Activated CD4-positive, alpha-beta T cell treated with anti-CD3 and anti-CD28 coated beads for 4 hours (primary cell): ENCODE measurements at places on chromosomes 2 and 18.

GRCh38 chr18:48358868-48359267 is 50.3 kb downstream of the ZBTB7C start:
- no peak for DNase-seq

DNA sequence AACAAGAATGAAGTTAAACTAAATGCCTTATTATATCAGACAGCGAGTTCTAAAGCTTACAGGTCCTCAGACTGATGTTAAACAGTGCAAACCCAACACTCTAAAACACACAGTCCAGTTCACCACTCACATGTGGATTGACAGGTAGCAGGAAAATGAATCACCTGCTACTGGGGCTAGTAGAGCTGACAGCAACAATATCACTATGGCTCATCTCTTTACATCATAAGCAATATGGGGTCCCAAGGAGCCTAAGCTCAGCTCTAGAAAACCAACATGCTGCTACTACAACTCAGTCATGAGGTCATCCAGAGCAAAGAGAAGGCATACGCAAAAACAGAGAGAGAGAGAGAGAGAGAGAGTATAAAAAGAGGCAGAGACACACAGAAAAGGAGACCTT is 145.4 kb downstream of the NBAS start:
- no peak for DNase-seq

GRCh38 chr2:10242451-10242850 is 60.3 kb upstream of the HPCAL1 start:
- no peak for DNase-seq

DNA sequence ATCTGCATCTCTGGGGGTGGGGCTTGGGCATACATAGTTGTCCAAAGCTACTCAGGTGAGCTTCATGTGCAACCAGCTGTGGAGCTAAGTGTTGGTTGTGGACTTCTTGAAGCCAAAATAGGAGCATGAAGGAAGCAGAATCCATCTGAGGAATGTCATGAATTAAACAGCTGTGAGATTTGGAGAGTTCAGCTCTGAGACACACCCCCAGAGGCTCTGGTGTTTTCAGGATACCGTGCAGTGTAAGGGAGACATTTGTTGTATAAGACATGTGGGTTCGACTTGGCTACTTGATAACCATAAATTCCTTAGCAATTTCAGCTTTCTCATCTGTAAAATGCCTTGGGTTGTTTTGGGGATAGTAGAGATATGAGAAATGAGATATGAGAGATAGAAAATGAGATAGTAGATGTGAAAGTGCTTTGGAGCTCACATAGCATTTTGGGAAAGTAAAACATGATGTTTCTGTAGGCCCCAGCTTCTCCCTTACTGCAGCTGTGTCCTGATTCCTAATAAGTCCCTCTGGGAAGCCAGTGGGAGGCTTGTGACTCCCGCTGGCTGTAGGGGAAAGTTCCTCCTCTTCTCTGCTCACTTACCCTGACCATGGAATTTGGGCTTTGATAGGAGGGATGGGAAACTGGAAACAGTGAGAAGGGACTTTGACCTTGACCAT is 50.0 kb downstream of the DPYSL5 start:
- DNase-seq: no peak

DNA sequence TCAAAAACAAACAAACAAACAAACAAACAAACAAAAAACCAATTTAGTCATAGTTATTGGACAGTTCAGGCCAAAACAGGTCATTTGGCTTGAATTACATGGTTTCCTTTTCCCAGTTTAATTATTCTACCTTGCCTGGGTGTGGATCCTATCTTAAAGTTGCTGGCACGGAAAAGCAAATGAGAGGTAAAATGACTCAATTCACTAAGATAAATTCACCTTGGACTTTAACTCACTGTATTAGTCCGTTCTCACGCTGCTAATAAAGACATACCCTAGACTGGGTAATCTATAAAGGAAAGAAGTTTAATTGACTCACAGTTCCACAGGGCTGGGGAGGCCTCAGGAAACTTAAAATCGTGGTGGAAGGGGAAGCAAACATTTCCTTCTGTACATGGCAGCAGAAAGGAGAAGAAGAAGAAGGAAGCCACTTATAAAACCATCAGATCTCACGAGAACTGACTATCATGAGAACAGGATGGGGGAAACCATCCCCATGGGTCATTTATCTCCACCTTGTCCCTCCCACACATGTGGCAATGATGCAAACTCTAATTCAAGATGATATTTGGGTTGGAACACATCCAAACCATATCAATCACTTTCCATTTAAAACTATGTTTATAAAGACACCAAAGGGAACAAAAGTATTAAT is 22.5 kb upstream of the TRAPPC8 start:
- DNase-seq: no peak

- DNase-seq: no peak
Measured at GRCh38 chr2:8598295-8599165, 83.3 kb upstream of the ID2 start.

GRCh38 chr2:128681507-128681906 is 362.8 kb upstream of the HS6ST1 start:
- DNase-seq: no peak

- no peak for DNase-seq
Measured at GRCh38 chr2:42040643-42041278, 7.1 kb upstream of the PKDCC start.
